Bone marrow (tissue), 2 donors: ENCODE measurements at places on chromosomes 4 and X.

- DNase-seq: peak; percentile 99
These were observed 17.0 kb downstream of the PDGFC start for GRCh38 chr4:156954587-156954986.

DNA sequence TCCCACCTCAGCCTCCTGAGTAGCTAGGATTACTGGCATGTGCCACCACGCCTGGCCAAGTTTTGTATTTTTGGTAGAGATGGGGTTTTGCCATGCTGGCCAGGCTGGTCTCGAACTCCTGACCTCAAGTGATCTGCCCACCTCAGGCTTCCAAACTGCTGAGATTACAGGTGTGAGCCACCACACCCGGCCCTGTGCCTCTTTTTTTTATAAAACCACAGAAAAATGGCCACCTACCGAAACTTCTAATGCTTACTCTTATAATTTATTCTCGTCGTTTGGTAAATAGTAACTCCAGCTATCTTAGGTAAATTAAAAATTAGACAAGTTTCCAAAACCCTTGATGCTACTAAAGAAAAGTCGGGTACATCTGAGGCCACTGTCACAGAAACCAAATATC is 54.4 kb downstream of the IRF2 start:
- no peak for DNase-seq

GRCh38 chr4:7055111-7055989 is 12.2 kb downstream of the TADA2B start:
- DNase-seq: peak; percentile 10

- DNase-seq: no peak
These were observed 9.1 kb upstream of the GASK1B start for GRCh38 chr4:158181906-158182305.

DNA sequence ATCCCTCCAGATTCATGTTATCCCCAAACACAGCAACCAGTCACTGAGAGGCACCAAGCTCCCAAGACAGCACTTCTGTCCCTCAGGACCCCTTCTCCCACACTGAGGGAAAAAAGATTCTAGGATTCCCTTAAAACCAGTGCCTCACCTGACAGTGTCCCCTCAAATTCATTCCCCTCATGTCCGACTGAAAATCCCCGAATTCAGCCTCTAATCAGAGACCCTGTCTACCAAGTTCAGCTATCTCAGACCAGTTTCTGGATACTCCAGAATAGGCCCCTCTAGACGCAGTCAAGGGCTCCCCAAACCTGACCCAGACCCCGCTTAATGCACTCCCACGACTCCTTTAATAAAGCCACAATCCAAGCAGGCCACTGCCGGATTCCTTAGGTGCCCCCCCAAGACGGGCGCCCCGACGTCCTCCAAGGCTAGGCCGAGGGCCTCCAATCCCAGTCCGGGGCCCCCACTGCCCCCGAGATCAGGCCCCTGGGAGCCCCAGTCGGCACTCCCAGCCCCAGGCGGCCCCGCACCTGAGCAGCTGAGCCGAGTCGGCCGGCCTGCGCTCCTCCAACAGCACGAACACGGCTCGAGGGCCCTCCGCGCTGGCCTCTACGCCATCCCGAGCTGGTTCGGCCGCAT is 457 bp downstream of the TFE3 start:
- DNase-seq: no peak

GRCh38 chr4:106676173-106676921 is 307.8 kb upstream of the GIMD1 start:
- DNase-seq: no peak

- DNase-seq: no peak
These were observed 42.7 kb upstream of the PHEX start for GRCh38 chrX:21989384-21989783.

GRCh38 chrX:39757971-39758370 is 339.8 kb downstream of the BCOR start:
- DNase-seq: no peak

- peak; percentile 11 for DNase-seq
These were observed 119.8 kb upstream of the TEX13D start for GRCh38 chrX:124212622-124213021.

DNA sequence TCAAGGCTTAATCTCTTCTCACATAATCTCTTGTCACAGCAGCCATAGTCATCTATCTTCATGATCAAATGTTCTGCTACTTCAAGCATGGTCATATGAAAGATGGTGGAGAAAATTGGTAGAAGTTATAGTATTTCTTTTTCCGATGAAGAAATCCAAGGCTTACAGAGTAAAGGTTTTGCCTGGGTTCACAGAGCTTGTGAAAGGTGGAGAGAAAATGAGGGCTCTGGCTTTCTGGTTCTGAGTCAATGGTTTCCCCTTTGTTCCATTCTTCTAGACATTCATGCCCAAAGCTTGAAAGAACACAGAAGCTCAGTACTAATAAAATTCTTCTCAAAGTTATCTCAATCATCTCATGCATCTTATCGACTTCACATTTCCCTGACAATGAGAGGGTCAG is 36.1 kb downstream of the CLNK start:
- no peak for DNase-seq

DNA sequence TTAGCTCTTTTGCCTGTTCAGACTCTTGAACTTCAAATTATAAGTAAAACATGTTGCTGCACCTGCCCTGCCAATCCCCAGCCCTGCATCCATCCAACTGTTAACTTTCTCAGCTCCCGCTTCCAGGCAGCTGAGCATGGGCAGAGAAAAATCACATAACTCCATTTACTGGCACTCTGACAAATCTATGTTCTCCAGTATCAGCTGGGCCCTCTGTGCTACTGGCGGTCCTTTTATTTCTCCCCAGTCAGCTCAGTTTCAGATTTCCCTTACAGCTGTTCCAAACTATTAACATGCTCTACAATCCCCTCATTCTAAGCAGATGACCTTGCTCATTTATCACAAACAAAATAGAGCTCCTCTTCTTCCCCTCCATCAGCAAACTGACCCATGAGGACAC is 240.4 kb upstream of the TET2 start:
- no peak for DNase-seq

DNA sequence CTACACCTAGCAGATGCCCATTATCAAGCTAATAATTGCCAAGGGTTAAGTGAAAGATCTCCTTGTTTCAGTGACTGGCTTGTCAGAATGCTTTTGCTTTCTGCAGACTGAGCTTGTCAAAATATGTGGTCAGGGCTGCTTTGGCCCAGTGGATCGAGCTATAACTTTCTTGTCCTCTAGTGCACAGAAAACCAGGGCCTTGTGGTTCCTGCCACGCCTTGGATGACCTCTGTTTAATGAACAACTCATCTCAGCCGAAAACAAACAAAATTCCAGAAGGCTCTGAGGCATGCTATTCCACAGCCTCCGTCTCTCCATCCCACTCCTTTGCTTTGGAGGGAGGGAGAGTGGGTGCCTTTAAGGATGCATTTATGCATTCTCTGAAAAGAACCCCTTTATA is 11.3 kb downstream of the EVC start:
- no peak for DNase-seq

DNA sequence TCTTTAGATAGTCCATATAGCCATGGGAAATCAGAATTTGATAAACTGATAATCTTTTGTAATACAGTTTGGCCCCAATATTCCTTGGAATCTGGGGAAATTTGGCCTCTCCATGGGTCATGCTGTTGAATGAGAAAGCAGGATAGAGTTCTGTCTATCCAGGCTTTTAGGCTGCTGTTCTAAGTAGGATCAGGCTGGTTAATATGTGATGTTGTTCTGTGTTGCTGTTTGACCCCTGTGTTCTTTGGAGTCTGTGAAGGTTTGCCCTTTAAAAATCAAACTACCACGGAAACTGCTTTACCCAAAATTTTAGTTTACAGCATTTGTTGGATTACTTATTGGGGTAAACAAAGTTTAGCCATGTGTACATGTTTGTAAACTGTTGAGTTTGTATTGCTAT is 114.5 kb downstream of the ZNF330 start:
- no peak for DNase-seq
